ENCODE measurements at places on chromosomes 11 and 22.

GRCh38 chr11:120057595-120058581, 80.0 kb downstream of the TRIM29 start:
- no peak for DNase-seq

- DNase-seq: no peak
Measured at GRCh38 chr22:29635734-29636357, 32.4 kb downstream of the NF2 start.

GRCh38 chr11:19181531-19182261, 20.1 kb downstream of the CSRP3 start:
- no peak for DNase-seq

DNA sequence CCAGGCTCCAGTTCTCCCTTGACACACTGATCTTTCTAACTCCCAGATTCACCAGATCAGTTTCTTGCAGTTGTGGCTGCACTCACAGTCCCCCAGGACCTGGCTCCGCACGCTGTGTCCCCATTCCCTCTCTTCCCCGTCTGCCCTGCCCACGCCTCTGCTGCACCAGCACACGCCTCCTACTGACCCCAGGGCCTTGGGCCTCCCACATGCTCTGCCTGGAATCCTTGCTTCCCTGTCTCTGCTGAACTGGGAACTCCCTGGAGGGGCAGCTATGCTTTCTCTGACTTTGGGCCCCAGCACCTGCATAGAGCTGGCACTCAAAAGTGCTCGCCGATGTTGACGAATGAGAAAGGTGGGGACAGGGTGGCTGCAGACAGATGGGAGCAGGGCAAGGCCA, 68.9 kb downstream of the MYO7A start:
- DNase-seq: no peak

- DNase-seq: no peak
Measured at GRCh38 chr11:86115542-86116385, 46.9 kb upstream of the PICALM start.

DNA sequence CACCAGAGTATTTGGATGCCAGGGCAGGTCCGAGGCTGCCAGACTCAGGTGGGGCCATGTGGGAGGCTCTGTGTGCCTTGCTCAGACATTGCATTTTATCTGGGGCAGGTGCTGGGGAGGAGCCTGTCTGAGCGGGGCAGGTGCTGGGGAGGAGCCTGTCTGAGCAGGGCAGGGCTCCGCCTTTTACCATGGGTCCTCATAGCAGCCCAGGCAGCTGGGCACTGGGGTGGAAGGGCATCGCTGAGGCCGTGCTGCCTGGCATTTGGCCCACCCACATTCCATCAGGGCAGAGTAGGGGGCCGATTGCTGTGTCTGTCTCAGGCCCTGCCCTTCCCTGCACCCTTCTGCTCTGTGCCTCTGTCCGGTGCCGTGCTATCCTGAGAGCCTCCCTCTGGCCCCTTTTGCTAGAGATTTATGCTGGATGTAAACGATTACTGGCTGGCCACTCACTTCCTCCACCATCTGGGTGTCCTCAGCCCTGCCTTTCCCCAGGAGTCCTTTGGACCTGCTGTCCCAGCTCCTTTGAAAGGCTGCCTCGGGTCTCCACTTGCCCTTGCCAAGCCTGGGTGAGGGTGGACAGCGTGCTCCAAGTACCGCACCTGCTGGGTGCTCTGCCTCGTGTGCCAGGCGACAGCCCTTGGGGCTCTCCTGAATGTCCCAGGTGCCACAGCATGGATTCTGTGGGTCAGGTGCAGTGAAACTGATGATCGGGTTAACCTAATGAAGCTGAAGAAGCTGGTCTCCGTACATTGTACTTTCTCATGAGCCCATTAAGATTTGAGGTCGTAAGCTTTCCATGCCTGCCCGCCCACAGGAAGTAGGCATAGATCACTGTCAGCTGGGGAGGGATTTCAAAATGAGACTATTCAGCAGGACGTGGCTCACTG, 281.6 kb downstream of the TBC1D22A start:
- peak; percentile 83 for DNase-seq
